Caudate nucleus (tissue), 63 donors: ENCODE measurements at places on chromosomes 6 and 20.

- no peak for DNase-seq
Observed at GRCh38 chr6:40701352-40702007, 114.3 kb upstream of the LRFN2 start.

DNA sequence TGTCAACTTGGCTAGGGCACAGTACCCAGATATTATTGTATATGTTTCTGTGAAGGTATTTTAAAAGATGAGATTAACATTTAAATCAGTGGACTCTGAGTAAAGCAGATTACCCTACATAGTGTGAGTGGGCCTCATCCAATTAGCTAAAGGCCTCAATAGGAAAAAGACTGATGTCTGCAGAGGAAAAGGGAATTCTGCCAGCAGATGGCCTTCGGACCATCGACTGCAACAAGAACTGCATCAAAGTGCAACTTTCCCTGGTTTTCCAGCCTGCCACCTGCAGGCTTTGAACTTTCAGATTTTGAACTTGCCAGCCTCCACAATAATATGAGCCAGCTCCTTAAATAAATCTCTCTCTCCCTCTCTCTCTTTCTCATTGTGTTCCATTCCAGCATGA lies 80.5 kb downstream of the IMPG1 start:
- DNase-seq = no peak

- DNase-seq = no peak
Observed at GRCh38 chr20:9409981-9410380, 104.4 kb upstream of the LAMP5 start.

- DNase-seq = no peak
Observed at GRCh38 chr6:137975188-137975940, 108.3 kb downstream of the TNFAIP3 start.

GRCh38 chr6:27871924-27872638 lies 40.1 kb downstream of the OR2B2 start:
- DNase-seq = no peak

- DNase-seq = no peak
Observed at GRCh38 chr6:168194732-168195567, 115.9 kb upstream of the FRMD1 start.

DNA sequence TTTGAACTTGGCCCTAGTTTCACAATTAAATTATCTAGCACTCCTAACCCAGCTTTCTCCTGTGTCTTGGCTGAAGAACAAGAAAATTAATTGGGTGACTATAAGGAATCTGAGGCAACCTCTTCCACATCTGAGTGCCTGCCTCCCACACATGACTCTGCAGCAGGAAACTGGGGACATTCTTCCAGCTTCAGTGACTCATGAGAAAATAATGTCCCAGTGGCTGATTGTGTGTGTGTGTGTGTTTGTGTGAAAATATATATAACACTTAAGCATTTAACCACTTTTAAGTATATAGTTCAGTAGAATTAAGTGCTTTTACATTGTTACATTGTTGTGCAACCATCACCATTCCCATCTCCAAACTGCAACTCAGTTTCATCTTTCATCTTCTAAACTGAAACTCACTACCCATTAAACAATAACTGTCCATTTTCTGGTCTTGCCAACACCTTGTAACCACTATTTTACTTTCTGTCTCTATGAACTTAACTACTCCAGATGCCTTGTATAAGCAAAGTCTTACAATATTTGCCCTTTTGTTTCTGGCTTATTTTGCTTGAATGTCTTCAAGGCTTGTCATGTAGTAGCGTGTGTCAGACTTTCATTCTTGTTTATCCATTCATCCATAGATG lies 8.7 kb downstream of the TRIM38 start:
- DNase-seq = no peak

- DNase-seq = no peak
Observed at GRCh38 chr6:27334141-27334540, 22.1 kb upstream of the POM121L2 start.

DNA sequence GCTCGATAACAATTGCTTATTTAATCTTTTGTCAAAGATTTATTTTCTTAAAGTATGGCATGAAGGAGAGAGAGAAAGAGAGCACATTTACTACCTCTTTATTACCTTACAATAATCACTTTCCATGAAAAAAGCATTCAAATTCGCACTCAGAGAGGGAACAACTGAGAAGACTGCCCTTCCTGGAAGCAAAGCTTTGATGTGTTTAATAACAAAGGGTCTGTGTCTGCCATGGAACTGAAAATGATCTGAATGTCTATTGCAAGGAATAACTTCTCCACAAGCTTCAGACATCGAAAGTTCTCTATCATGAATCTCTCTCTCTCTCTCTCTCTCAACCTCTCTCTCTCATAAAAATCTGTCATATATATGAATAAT lies 308.9 kb downstream of the HDGFL1 start:
- DNase-seq = no peak

DNA sequence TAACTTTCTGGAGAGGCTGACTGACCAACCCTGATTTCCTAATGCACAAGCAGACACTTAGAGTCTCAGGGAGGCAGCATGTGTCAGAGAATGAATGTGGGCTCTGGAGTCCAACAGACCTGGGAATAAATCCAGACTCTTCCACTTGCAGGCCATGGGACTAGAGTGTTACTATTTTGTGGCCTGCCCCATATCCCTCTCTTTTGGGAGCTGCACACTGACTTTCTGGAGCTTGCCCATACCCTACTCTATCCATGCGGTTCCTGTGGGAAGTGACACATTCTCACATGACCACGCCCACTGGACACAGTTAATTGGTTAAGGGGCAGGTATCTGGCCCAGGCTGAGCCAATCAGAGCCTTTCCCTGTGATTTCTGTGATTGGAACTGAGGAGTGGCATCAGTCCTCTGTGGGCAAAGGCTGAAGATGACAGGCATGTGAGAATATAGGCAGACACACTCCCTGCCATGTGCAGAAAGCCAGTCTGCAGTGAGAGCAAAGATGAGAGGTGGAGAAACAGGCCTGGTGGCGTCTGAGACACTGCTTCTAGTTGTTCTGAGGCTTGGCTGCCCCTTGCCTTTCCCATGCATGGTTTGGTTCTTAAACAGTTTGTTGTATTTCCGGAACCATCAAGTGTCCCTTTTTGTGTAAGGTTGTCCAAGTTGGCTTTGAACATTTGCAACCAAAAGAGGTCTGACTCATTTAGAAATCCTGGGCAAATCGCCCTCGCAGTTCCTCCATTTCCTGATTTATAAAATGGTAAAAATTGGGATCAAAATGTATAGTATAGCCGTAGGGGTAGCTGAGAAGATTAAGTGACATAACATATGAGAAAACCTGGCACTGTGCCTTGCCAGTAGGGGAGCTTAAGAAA lies 125.6 kb downstream of the CDC5L start:
- no peak for DNase-seq

- DNase-seq = no peak
Observed at GRCh38 chr6:81031416-81031815, 721.1 kb downstream of the TENT5A start.

- DNase-seq = no peak
Observed at GRCh38 chr6:167769408-167770190, 57.1 kb upstream of the AFDN start.

DNA sequence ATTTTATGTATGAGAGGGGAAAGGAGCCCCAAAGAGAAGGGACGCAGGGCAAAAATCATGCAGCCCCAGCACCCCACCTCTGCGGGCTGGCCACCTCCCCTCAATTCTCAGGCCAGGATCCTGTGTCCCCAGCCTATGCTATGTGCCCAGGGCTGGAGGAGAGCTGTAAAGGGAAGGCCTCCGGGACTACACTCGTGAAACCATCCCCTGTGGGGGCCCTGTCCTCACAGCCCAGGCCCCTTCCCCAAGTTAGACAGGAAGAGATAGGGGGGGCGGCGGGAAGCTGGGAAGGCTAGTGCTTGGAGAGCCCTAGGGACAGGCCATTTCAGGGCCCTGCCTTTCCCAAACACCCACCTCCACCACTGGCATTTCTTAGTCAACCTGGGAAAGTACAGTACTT lies 1.4 kb upstream of the COL11A2 start:
- DNase-seq = no peak

DNA sequence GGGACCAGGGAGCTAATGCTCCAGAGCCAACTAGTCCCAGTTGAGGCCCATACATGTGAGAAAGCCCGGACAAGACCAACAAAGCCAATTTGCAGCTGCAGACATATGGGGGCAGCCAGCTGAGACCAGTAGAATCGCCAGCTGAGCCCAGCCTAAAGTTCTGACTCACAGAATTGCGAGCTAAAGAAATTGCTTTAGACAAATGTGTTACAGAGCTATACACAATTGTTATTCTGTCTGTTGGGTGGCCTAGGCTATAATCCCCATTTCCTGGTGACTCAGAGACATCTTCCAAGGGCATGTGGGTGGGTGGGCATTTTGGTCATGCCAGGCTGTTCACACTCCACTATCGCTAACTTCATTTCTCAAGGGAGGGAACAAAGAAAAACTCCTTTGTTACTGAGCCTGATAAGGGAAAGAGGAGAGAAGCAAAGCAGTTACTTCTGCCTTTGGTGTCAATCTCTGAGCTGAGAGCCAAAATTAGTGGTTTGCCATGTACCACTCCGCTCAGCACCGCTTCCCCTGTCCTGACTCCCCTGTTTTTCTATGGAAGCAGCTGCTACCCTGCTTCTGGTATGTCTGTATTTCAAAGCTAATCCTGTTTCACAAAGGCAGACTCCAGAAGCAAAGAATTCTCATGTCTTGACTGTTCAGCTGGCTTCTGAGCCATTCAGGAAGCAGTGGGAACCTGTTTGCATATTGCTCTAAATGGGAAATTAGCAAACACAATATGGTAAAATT lies 26.1 kb downstream of the SCP2D1 start:
- DNase-seq = no peak

- DNase-seq = no peak
Observed at GRCh38 chr6:163281634-163282033, 132.9 kb upstream of the QKI start.

DNA sequence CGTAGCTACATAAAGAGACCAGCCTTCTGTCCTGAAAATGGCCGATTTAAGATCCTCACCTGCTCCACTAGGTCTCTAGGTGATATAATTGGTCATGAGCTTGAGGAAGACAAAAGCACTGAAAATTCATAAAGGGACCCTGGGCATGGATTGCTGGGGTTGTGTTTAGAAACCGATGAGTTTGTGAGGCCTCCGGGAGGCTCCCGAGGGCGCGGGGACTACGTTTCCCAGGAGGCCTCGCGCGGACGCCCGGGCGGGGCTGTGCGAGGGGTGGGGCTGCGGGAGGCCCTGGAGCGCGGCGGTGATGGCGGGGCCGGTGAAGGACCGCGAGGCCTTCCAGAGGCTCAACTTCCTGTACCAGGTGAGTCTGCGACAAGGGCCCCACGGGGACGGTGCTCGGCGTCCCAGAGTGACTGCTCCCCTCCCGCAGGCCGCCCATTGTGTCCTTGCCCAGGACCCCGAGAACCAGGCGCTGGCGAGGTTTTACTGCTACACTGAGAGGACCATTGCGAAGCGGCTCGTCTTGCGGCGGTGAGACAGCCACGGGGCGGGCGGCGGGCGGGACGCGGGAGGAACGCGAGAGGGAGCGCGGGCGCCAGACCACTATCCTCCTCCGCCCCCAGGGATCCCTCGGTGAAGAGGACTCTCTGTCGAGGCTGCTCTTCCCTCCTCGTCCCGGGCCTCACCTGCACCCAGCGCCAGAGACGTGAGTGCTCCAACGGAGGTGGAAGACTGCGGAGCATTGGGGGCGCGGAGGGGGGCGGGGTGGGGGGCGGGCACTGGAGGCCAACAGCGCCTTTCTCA lies at the start of gene RPP21:
Gene RPP21, plus strand, starts transcription at position 289 of the 804 bp plus-strand sequence. Its CDS starts 16 bp downstream, at position 305.
- peak; percentile 79 for DNase-seq

DNA sequence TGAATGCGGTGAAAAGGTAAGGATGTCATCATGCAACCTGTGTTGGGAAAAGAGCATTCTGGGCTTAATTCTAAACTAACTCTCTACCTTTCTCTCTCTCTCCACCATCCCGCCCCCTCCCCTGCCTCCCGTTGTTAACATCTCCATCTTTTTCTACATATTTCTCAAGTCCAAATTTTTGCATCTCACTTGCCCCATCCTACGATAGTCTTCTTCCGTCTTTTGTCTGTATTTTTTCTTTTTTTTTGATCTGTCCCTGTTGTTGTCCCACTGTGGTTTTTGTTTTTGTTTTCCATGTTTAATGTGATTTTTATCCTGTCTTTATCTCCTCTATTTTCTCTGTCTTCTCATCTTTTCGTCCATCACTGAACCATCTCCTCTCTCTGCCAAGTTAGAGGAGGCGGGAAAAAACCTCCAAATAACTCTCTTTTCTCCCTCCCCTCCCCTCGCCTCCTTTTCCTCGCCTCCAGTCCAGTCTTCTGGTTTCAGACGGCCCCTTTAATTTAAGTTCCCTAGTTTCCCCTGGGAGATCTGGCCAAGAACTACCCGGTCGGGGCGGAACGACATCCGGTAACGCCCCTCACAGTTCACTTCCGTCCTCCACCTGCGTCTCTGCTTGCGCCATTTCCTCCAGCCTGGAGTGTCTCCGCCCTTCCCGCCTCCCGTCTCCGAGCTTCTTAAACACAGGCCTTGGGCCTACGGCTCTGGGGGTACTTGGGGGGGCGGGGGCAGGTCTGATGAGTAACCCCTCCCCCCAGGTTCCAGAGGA lies at the start of gene NFKBIL1:
Gene NFKBIL1, plus strand, starts transcription at position 651 of the 769 bp plus-strand sequence. Its CDS starts 87 bp downstream, at position 738.
- peak; percentile 87 for DNase-seq

DNA sequence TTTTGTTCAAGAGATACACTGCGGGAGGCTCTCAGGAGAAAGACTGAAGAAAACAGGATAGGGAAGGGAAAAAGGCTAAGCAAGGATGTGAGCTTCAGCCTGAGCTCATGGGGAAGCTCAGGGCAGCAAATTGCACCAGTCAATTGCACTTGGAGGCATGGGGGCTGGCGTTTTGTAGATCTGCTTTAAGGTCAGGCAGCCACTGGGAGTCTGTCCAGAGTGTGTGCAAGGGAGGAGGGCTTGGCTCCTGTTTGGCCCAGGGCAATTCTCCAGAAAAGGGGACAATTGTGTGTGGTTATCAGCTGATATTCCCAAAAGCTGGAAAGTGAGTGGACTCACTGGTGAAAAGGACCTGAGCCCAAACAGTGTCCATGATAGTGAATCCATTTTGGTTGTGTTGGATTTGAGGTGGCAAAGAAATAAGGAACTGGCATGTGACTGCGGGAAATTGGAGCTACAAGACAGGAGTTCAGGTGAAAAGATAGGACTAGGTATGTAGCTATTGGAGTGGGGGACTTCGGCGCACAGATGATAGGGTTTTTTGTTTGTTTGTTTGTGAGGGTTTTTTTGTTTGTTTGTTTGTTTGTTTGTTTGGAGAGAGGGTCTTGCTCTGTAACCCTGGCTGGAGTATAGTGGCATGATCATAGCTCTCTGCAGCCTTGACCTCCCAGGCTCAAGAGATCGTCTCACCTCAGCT lies 22.3 kb upstream of the IER3 start:
- DNase-seq = no peak

GRCh38 chr20:7723284-7723683 lies 217.0 kb downstream of the HAO1 start:
- DNase-seq = no peak
